Osteocyte (in vitro differentiated cells): ENCODE measurements at places on chromosomes 1 and 21.

GRCh38 chr1:16978567-16979474, 1.6 kb downstream of the MFAP2 start:
- peak; percentile 91 for DNase-seq

- DNase-seq, result no peak
These were observed 709.8 kb downstream of the LTN1 start for GRCh38 chr21:28282833-28283232.

DNA sequence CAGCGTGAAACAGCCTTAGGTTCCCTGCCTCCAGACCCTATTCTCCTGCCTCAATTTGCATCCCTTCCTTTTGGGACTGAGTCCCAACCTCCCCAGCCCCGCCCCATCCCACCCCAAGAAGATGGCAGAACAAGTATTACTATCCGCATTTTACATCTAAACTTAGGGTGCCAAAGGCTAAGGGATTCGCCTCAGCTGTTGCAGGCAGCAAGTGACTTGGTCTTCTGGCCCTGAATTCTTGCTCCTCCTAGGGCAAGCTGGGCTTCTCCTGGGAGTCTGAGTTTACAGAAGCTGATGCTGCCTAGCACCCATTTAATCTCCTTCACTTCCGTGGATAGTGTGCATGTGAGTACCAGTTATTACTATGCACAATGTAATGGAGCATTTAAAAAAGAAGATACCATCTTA, 161.3 kb upstream of the NR5A2 start:
- no peak for DNase-seq

- no peak for DNase-seq
These were observed 345 bp downstream of the SLX9 start for GRCh38 chr21:44940116-44940631.
